ENCODE measurements at places on chromosomes 11 and 22.

DNA sequence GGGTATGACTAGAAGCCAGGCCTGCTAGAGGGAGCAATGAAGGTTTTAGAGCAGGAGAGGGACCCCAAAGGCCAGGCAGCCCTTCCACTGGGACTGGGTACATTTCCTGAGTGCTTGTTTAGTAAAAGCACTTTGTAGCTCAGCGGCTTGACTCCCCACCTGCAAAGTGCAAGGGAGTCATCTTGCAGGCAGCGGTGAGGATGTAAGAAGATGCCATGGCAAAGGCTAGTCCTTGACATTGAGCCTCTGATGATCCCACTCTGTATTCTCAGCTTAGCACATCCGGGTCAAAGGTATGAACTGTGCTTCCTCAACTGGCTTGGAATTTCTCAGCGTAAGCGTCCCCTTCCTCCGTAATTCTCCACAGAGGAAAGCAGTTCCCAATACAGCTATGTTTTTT is 3.1 kb upstream of the UBE2L3 start:
- DNase-seq: no peak

- no peak for DNase-seq
Observed at GRCh38 chr11:117193130-117194020, 5.8 kb upstream of the TAGLN start.

GRCh38 chr11:123548774-123549173 is 105.7 kb downstream of the SCN3B start:
- DNase-seq: no peak

- no peak for DNase-seq
Observed at GRCh38 chr11:71310184-71310583, 57.8 kb upstream of the SHANK2 start.

- DNase-seq: no peak
Observed at GRCh38 chr22:22109693-22110466, 127.3 kb upstream of the TOP3B start.

DNA sequence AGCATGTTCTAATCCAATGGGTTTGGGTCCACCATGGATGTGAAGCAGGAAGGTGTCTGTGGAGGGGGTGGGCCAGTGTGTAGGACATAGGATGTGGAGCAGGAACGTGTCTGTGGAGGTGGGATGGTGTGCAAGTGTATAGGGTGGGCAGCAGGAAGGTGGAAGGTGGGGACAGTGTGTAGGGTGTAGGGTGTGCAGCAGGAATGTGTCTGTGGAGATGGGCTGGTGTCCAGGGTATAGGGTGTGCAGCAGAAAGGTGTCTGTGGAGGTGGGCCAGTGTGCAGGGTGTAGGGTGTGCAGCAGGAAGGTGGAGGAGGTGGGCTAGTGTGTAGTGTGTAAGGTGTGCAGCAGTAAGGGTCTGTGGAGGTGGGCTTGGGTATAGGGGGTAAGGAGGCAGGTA is 1068.0 kb downstream of the NTM start:
- no peak for DNase-seq

GRCh38 chr11:27719546-27719925 is 19.3 kb upstream of the BDNF start:
- DNase-seq: no peak

GRCh38 chr22:50025993-50026392 is 13.4 kb upstream of the IL17REL start:
- DNase-seq: no peak

GRCh38 chr11:101914341-101914737 is 471 bp upstream of the CEP126 start:
- DNase-seq: no peak

- DNase-seq: no peak
Observed at GRCh38 chr22:49719046-49719445, 108.6 kb downstream of the BRD1 start.

- no peak for DNase-seq
Observed at GRCh38 chr11:8863838-8864237, 47.2 kb upstream of the AKIP1 start.

GRCh38 chr11:128830290-128831173 is 36.6 kb downstream of the KCNJ1 start:
- no peak for DNase-seq

DNA sequence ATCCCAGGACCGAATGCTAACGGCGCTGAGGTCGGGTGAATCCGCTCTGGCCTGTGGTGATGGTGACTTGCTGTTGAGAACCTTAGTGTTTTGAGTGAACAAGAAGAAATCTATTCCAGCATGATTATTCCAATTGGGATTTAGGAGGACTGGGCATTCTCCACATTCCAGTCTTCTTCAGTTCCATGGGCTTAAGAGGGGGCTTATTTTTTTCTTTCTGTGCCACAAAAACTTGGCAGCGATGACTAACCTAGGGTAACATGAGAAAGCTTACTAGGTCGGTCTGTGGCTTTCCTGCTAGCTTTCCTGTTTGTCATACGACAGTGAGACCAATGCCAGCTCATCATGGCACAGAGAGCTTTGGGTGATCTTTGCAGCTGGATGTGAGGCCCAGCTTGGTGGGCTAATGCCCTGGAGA is 62.9 kb upstream of the ATXN10 start:
- no peak for DNase-seq

DNA sequence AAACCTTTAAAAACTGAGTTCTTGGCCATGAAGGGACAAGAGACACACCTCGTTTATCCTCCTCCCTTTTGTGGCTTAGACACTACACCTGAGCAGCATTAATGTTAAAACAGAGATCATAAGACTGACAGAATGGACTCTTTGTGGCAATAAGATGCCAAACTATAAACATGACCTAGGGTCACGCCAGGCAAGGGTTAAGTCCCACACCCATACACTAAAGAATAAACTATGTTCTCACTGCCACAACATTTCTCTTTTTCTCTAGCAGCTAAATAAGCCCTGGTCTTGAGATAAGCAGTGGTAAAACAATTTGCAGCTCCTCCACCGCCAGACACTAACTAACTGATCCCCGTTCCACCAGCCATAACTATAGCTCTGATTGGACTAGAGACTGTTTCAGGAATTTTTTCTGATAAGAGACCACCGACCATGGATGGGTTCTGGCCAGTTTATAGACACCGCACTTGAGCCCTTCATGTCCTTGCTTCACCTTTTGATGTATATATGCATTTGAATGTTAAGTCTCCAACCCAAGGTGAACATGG is 4.9 kb upstream of the SLCO2B1 start:
- peak; percentile 79 for DNase-seq

GRCh38 chr11:11615086-11615485 is 6.7 kb downstream of the GALNT18 start:
- no peak for DNase-seq

DNA sequence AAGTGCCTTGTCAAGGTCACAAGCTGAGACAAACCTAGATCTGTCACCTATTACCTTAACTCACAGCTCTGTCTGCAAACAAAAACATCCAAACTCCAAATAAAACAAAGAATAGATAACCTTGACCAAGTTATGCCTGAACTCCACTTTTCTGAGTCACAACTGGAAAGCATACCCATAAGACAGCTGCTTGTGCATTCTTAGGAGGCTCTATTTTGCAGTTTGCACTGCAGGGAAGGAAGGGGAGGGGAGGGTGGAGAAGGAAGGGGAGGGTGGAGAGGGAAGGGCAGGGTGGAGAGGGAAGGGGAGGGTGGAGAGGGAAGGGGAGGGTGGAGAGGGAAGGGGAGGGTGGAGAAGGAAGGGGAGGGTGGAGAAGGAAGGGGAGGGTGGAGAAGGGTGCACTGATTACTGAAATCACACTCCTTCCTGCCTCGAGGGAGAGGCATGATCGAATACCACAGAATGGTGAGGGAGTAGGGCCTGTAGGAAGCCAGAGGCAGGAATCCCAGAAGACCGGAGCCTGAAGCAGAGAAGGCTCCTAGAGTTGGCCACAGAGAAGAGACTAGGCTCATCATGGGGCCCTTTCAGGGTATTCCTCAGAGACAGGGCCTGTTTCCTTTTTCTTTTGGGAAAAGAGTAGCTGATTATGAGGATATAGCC is 5.7 kb upstream of the OR52K2 start:
- DNase-seq: peak; percentile 5

DNA sequence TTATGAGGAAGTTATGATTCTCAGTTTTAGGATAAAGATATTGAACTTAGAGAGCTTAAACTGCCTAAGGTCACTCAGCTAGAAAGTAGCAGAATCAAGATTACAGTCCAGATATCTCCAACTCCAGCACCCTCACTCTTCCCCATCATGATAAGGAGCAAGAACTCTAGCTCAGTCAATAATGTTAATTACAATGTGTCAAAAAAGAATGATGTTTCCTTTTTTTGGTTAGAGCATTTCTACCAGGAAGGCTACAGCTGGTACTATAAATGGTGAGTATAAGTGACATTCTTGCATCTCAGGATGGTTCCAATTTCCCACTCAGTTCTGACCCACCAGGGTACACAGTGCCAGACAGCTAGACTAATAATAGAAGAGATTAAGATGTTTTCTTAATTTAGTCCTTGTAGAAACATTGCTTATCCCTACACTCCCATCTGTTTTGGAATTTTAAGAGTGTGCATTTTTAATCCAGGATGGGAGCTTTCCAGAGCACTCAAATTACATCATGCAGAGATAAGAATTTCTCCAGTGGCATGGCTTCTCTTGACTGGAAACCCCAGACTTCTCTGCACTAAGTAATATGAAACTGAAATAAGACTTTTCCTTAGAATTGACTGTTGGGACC is 21.6 kb upstream of the BBOX1 start:
- DNase-seq: no peak

DNA sequence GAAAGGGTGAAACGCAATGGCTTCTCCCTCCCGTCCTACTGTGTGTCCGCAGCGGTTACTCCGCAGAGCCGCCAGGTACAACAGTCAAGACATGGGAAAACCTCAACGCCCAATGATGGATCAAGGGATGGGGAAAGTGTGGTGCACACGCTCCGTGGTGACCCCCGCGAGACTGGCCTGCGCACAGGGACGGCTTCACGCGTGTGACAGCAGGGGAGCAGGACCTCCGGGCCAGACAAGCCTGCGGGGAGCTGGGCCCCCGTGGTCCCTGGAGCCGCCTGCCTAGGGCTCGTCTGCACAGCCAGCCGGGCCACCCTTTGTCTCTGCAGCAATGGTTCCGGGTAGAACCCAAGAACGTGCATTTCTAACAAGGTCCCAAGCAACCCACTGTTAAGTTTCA is 31.7 kb upstream of the MOB2 start:
- no peak for DNase-seq

- no peak for DNase-seq
Observed at GRCh38 chr11:125347261-125347585, 148.8 kb downstream of the FEZ1 start.

- peak; percentile 82 for DNase-seq
Observed at GRCh38 chr22:17639247-17639741, 737 bp downstream of the BCL2L13 start.

DNA sequence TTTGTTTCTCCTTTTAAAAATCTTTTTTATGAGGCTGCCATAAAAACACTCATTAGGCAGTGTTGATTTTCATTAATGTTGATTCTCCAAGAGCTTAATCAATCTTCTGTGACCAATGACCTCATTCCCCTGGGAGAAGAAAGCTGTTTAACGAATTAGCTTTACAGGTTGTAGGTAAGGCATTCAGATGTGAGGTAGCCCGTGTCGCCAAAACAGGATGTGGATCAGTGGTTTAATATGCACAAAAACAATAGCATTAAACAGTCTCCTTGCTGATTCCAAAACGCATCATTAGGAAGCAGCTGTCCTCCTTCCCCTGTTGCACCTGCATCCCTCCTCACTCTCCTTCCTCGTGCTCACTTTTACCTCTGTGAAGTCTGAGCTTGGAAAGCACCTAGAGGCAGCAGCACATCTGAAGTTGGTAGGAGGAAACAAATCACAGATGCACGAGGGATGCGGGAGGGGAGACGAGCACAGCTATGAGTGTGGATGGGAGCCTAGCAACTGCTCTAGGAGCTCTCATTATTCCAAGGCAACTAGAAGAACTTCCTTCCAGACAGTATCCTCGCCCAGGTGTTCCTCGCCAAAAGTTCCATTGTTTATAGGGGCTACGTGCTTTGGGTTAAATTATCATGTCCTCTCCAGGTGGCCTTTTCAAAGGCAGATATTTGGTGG is 179.4 kb upstream of the SNX19 start:
- DNase-seq: no peak

- peak; percentile 12 for DNase-seq
Observed at GRCh38 chr11:35139722-35140282, 831 bp downstream of the CD44 start.

DNA sequence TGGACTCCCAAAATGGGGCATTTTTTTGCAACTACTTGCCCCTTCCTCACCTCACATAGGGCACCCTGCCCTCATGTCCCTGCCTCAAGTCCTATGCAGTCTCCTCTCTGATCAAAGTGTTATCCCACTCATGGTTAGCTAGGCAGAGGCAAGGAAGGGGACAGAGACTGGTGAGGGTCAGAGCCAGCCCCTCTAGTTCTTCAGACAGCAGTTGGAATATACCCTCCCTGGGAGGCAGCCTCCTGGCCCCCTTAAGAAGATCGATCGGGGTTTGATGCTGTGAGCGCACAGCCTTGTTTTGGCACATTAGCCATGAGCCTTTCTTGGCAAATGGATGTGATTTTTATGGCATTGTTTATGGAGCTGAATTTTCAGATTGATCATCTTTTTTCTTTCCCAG is 436.9 kb downstream of the BUD13 start:
- DNase-seq: no peak

DNA sequence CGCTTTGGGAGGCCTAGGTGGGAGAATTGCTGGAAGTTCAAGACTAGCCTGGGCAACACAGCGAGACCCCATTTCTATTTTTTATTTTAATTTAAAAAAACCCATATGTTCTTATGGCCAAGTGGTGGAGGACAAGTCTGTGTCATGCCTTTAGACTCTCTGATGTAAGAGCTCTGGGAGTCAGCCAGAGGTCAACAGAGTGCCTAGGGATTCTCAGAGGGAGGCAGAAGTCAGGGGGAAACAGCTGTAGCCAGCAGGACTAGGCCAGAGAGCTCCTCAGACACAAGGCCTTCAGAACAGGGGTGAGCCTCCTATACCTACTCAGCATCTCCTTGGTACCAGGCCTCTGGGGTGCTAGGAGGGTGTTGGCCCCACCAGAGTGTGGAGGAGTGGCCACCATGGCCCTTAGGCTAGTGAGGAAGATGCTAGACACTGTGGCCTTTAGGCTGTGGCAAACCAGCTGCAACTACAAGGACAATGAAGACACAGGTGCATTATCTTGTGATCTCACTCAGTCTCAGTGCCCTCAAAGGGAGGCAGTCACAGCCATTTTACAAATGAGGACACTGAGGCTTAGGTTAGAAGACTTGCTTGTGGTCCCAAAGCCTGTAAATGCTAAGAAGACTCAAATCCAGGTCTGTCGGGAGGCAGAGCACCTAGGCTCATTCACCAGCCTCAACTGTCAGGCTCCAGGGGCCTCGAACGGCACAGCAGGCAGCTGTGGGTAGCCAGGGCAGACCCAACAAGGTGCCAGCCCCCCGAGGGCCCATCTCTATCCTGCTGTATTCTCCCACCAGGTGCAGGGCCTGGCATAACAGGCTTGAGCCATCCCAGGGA is 5.0 kb downstream of the ZP1 start:
- no peak for DNase-seq

- no peak for DNase-seq
Observed at GRCh38 chr11:11535611-11536010, 86.2 kb downstream of the GALNT18 start.

- DNase-seq: peak; percentile 75
Observed at GRCh38 chr11:110092111-110092514, 1.1 kb upstream of the ZC3H12C start.

- DNase-seq: no peak
Observed at GRCh38 chr11:42249401-42249800, 789.9 kb upstream of the LRRC4C start.
